Cardiac fibroblast (primary cell): ENCODE measurements at places on chromosomes 11 and 22.

GRCh38 chr11:8720868-8721608 lies 38.4 kb downstream of the RPL27A start:
- DNase-seq: no peak

- DNase-seq: no peak
These were observed 124.2 kb downstream of the MIAT start for GRCh38 chr22:26781596-26781995.

DNA sequence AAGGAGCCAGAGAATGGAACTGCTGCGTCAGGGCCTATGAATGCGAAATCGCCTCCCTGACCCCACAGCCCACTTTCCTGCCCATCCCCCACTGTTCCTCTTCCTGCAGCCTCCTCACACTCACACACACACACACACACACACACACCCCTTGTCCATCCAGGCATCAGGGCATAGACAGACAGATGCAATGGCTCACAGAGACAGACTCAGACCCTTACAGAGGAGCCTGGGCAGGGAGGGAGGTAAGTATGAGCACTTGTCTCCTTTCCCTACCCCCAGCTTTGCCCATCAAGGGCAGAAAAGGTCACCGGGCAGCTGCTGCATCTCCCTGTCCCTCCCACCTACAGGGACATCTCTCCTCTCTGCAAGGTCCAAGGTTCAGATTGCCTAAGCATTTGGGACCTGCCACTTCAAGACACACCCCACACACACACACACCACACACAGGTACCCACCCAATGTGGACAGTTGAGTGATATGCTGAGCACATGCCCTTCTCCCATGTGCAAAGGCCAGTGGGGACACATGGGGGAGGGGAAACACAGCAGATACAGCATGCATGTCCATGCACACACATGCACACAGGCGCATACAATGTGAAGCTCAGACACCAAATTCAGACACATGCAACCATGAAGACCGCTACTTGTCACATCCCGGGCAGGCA lies 2.0 kb upstream of the NRXN2 start:
- DNase-seq: no peak

- no peak for DNase-seq
These were observed 31.6 kb downstream of the C11orf58 start for GRCh38 chr11:16770016-16770415.

GRCh38 chr22:49426618-49427266 lies 400.9 kb downstream of the BRD1 start:
- DNase-seq: no peak
